ENCODE measurements at places on chromosomes 3 and 15.

- DNase-seq: no peak
These were observed 6.9 kb downstream of the DENND4A start for GRCh38 chr15:65785151-65785550.

DNA sequence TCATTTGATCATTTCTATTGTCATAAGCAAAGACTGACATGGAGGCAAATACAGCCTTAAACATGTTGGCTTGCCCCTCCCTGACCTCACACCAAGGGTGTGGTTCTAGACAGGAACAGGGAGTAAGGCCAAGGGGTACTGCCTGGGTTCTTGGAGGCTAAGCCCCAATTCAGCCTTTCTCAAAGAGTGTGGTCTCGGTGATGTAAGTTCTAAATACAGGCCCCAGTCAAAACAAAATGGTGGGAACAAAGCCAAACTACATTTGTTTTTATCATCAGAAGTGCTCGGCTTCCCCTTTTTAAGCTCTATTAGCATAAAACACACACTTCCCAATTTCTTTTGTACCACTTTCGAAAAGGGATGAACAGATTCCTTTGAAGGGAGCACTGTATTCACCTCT, 129.5 kb downstream of the ATP8B4 start:
- no peak for DNase-seq

DNA sequence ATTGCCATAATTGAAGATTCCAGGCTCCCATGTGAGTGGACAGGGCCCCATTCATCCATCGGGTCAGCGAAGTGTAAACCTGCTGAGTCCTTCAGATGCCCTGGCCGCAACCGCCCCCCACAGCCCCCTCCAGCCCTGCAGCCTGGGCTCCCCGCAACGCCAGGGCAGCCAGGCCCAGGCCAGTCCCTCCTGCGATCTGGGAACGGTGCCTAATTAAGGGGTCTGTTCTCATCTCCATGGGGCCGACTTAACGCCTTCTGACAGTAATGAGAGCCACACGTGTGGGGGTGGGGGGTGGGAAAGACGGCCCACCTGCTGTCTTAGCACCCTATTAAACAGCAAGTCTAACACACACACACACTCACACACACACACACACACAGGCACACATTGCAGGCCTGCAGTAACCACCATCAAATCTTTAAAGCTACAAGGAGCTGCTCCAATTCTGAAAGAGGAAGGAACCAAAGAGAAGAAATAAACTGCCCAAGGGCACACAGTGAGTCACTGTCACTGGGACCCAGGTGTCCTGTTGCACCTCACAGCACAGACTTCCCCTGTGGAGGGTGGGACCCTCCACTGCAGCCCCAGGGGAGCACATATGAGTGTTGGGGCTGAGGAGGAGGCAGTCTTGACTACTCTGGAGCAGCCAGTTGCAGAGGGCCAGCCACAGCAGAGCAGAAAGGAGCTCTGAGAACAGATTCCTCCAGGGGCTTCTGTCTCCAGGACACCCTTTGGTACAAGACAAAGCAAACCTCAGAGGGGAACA, 31.8 kb upstream of the HES1 start:
- no peak for DNase-seq

DNA sequence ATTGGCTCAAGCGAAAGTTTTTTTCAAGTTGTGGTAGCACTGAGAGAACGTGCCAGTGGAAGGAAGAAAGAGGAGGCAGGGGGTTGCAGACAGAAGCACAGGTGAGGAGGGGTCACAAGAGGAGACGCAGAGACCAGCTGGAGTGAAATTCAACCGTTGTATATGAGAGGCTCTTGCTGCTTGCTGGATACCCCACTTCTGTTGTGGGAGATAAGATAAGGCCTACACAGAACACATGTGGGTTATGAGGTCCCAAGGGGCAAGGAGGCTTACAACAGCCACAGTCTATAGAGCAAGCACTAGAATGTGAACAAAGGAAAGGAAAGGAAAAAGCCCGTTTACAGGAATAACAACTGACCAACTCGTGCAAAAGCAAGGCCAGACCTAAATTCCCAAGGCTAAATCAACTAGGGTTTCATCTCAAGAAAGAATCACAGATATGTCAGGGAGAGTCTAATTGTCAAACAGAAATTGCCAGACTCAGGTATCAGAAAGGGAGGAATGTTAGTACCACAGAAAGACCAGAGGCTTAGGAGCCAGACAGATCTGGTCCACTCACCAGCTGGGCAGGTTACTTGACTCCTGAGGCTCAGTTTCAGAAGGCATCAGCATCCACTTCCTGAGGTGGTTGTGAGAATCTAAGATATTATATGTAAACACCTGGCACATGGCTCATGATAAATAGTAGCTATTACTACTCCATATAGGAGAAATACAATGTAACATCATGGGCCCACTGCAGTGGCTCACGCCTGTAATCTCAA, 60.9 kb downstream of the MSL2 start:
- no peak for DNase-seq

GRCh38 chr15:50496692-50497091, 49.8 kb downstream of the USP50 start:
- DNase-seq: no peak

DNA sequence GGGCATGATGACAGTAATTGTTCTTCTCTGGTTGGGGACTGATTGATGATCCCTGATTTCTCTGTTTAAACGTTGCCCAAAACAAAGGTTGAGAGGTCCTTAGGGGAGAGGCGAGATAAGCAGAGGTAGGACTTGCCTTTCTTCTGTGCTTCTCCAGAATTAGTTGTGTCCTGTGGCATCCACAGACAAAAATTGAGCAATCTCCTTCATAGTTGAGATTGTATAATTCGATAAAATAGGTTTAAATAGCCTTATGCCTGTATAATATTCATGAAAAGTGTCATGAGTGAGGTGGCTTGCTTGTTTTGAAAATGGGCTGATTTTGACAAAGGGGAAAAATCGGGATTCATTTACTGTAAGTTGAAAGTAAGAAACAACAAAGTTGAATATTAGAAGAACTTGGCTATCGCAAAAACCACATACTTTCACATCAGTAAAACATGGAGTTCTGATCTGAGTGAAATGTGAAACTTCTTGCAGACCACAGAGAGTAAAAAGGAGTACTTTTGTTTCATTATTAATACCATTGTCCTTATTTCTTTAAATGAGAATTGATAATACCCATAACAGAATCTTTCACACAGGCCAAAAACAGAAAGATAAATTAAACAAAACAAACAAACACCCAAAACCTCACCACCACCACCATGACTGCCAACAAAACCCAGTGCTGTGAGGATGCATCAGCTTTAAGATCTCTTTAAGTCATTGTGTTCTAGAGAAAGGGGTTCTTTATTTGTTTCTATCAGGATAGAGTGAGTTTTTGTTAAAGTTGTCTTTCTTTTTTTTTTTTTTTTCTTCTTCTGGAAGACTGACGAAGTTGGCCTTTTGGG, 155.7 kb downstream of the LPP start:
- no peak for DNase-seq

DNA sequence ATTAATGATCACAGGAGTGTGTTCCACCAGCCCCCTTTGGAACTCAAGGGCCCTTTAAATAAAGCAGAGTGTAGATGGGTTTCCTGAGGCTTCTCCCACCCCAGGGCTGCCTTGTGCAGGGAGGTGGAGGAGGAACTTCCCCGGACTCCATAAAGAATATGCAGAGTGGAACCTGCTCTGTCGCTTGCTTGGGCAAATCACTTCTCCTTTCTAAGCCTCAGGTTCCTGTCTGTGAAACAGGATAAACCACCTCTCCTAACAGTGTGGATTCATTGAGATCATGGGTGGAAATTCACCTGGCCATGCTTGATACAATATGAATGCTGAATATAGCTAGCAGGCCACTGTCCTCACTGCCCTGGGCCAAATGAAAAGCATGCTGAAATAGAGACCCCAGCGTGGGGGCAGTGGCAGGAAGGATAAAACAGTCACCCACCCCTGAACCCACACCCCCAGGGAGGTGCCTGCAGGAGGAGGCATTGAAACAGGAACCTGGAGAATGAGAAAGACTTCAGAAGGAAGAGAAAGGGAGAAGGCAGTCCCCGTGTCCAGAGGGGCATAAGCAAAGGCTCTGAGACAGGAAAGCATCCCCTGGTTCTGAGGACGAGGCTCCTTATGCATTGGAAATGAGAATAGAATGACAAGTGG, 41.1 kb upstream of the CHRNB4 start:
- no peak for DNase-seq

DNA sequence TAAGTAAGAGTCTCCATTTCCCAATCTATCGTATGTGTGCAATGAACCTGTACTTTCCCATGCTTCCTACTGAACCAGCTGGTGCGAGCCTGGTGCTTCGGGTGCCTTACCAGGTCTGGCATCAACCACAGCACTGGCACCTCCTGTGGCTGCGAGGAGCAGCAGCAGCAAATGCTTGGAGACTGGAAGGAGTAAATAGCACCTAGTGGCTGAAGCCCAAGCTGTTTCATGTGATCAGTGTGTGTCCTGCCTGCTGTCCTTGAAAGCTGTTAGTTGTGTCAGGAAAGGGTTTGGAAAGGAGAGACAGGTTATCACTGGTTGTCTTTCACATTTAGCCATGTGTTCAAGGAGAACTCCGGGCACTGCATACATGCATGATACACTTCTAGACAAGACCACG, 31.8 kb downstream of the PCOLCE2 start:
- peak; percentile 48 for DNase-seq

- no peak for DNase-seq
These were observed 58.2 kb downstream of the RAB7A start for GRCh38 chr3:128784232-128784631.

DNA sequence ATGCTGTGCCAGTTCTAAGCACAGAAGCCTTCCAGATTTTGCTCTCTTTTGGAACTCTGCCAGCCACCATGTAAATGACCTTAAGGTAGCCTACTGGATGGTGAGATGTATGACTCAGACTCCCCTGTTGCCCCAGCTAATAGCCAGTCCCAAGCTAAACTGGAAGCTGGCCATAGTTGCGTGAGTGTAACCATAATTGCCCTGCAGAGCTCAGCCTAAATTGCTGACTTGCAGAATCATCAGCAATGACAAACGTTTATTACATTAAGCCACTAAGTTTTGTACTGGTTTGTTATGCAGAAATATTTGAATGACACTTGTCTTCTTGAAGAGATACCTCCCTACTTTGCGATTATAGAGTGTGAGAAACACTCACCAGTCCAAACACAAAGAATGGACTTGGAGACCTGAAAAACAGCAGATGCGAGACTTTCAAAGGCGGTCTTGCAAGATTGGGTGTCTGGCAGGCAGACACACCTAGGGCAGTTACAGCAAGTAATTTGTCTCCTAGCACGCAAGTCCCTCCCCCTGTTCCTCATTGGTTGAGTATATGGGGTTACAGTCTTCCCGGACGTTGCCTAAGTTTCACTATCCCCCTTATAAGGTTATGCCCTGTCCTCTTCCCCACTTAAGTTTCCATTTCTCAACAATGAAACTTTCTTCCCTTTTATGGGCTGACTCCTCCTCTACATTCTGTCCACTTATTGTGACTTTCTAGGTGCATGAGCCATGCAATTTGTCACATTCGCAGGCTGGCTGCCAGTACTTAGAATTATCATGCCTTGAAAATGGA, 83.6 kb upstream of the XCR1 start:
- peak; percentile 55 for DNase-seq

DNA sequence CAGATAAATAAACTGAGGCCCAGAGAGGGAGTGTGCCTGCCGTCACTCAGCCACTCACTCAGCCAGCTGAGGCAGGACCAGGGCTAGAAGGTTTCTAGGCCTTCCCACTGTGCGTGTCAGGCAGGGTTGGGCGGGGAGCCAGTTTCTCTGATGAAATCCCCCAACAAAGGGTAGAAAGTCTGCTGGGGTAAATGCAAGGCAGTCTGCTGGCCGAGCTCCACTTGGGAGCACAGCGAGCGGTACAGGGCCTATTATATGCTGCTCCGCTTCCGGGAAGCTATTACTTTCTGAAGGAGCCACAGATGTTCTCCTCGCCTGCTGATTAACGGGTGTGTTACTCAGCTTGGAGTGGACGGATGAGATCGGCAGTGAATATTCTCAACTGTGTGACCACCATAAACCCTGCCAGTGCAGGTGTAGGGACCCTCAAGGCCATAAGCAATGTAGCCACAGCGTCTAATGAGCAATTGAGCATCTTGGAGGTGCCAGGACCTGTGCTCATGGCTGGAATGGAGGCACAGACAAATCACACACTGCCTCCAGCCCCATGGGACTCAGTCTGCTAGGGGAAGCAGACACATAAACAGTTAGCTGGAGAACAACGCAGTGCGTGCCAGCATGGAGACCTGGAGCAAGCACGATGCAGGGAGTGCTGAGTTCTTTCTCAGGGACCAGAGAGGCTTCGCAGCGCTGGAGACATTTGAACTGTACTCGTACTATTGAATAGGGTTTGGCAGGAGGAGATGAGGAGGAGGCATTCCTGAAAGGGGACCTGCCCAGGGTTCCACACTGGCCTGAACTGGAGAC, 42.1 kb downstream of the CORO2B start:
- peak; percentile 8 for DNase-seq

DNA sequence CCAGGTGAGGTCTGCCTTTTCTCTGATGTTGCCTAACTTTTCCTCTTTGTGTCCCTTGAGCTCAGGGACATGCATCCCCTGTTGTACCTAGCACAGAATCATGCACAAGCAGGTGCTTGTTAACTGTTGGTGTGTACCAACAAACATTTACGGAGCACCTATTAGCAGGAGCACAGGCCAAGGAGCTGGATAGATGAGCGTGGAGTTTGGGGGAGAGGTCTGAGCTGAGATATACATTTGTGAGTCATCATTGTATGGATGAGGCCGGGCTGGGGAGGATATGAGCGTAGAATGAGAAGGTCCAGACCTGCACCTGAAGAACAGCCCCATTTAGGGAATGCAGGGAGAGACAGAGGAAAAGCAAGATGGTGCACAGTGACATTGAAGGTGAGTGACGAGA, 53.4 kb downstream of the SMAD3 start:
- peak; percentile 58 for DNase-seq

GRCh38 chr15:83153288-83153687, 45.8 kb downstream of the TM6SF1 start:
- peak; percentile 20 for DNase-seq
